ENCODE measurements at places on chromosomes 11 and 22.

- DNase-seq = no peak
These were observed 6.8 kb downstream of the SAC3D1 start for GRCh38 chr11:65047581-65048422.

GRCh38 chr11:57224537-57224936 lies 12.5 kb downstream of the APLNR start:
- no peak for DNase-seq

DNA sequence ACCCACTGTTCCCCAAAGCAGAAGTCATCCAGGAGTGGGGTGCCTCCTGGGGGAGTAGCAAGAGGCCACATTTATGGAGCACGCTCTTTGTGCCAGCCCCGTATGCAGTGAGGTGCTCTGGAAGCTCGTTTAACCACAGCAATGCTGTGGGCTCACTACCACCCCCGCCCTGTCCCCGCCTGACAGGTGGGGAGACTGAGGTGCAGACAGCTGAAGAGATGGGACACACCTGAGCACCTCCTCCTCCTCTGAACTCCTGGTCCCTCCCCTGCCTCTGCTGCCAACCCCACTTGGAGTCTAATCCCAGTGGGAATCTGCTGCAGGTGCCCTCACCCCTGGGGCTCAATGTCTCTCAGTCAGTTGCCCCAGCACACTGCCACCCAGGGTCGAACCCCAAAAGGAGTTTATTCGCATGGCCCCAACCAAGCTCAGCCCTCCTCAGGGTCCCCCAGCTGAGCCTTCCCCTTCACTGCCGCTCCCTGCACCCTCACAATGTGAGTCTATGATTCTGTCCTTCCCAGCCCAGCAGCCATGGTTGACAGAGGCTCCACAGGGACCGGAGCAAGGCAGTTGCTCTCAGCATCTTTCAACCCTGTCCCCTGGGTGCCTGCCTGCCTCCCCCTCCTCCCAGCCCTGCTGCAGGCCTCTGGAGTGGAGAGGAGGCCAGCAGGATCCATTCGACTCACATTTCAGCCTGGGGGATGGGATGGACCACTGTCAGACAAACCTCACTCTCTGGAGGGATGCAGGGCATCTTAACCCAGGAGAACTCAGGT lies 13.3 kb upstream of the BCR start:
- no peak for DNase-seq

DNA sequence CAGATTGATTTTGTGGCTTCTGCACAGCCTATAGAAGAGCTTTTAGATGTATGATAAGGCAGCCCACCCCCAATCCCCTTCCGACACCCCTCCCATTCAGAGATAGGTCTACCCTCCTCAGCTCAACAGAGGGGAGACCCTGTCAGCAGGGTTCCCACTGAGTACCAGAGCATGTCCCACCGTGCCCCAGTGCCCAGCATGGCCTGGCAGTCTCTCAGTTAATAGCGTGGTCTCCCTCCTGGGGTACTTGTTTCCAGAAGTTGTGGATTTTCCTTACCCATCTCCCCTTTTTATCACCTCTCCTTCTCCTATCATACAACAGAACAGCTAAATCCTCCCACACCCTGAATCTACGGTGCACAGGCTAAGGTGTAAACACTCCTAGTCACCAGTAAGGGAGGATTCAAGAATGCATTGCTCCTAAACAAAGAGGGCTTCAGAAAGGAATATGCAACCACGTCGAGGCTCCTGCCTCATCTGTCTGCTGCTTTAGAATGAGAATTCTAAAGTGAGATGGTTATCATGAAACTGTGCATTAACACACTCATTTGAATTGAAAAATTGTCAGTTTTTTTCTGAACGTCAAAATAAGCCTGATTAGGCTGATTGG lies 6.7 kb downstream of the PLAAT2 start:
- DNase-seq = no peak

- no peak for DNase-seq
These were observed 49.3 kb downstream of the IGLL1 start for GRCh38 chr22:23530766-23531282.

DNA sequence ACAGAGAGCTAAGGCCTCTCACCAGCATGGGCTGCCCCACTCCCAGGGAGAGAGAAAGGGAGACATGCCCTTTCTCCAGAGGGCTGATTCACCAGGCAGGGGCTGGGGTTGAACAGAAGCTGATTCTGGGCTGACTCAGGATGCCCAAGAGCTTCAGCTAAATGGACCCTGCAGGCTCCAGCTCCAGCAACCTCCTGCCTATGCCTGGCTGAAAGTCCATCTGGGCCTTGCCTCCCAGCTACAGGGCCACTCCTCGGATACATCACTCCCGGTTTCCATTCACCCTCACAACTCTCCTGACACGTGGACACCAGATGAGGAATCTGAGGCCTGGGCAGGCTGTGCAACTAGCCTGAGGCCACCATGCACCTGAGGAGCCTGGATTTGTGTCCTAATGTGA lies 215.5 kb downstream of the BUD13 start:
- DNase-seq = no peak

DNA sequence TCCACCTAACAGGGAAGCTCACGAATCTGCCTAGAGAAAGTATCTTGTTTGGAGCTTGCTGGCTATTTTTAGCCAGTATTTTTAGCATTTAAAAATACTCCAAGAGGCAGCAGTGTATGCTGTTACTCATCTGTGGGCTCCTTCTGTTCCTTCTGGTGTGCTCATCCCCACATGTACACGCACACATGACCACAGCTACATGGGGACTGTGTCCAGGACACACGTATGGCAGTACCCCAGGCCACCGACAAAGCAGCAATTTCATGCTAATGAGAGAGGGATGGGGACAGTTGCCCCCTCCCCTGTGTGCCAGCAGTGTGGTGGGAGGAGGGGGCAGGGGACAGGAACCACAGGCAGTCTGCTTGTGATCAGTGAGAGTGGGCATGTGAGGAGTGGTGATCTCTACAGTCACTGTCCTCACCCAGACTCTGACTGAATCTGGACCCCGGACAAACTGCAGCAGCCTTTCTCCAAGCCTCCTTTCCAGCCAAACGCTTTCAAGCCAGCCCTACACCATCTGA lies 16.4 kb downstream of the USP2 start:
- DNase-seq = no peak

DNA sequence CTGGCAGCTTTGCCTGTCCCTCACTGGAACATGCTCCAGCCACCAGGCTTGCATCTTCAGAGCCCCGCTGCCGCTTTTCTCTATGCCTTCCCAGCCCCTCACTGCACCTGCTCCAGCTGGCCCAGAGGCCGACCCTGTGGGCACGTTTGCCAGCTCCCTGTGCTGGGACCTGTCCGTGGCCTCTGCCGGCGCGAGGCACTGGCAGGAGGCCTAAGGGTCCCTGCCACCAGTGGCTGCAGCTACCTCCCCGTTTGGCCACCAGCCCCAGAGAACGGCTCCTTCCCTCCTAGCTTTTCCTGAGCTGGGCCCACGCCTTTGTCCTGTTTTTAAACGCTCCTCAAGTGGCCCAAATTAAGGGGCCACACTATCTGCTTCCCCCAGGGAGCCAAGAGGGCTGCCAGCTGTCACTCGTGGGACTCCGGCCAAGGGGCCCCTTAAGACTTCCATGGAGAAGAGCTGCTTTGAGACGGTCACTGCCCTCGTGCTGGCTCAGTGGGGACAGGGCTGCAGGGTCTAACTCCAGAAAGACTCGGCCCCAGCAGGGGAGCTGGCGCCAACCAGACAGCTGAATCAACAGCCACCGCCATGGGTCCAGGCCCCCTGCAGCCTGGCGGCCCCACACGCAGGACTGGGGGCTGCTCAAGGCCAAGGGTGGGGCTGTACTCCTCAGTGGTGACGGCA lies 24.6 kb upstream of the WNT7B start:
- DNase-seq = no peak

DNA sequence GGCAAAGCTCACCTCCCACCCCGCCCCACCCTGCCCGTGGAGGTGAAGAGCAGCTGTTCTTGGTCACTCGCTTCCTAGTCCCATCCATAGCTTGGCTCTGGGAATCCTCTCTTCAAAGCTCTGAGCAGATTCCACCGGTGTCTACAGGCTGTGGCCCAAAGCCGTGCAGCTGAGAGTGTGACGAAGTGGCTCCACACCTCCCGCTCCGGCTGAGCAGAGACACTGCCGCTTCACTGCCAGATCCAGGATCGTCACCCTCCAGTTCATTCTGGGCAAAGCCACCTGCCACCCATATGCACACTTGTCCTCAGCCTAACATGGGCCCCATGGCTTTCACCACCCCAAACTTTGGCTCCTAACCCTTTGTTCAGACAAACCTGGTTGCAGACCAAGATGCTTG lies 532.9 kb upstream of the B3GAT1 start:
- DNase-seq = no peak

DNA sequence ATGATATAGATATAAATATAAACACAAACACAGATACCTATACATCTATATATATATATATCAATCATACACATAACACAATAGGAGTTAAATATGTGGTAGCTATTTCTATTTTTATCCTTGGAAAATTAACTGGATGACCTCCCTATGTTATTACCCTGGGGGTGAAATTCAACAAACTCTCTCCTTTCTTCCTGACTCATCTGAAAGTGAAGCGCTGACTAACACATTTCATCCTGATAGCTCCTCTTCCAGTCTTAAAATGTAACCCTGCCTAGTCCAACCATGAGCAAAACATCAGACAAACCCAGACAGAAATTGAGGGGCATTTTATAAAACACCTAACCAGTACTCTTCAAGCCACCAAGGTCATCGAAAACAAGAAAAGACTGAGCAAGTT lies 220.6 kb upstream of the ISX start:
- no peak for DNase-seq

- DNase-seq = no peak
These were observed 557.1 kb upstream of the CADM1 start for GRCh38 chr11:116061322-116061721.

DNA sequence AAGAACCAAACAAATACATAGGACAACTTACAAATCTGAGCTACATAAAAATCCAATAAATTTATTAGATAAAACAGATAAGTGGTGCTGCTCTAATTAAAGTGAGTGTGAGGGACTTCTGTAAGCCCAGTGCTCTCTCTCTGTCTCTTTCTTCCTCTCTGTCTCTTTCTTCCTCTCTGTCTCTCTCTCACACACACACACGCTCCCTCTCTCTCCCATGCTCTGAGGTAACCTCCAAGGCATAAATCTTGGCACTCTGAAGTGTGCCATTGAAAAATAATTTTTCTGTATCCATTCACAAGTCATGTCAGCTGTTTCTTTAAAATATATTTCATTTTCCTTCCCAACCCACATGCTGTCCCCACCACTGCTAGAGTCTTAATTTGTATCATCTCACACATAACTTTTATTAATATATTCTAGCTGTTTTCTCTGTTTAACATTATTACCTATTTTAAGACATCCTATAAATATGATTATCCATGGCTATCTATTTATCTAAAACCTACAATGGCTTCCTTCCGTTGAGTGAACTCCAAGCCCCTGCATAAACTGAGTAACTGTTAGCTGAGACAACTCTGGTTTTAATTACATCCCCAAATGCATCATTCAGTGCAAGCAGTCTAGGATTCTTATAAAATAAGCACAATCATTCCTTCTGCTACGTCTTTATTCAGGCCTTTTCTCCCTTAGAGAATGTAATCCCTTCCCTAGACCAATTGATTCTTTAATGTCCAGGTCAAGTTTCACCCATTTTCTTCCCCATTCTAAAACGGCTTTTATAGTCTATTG lies 57.4 kb upstream of the SLC5A12 start:
- no peak for DNase-seq

DNA sequence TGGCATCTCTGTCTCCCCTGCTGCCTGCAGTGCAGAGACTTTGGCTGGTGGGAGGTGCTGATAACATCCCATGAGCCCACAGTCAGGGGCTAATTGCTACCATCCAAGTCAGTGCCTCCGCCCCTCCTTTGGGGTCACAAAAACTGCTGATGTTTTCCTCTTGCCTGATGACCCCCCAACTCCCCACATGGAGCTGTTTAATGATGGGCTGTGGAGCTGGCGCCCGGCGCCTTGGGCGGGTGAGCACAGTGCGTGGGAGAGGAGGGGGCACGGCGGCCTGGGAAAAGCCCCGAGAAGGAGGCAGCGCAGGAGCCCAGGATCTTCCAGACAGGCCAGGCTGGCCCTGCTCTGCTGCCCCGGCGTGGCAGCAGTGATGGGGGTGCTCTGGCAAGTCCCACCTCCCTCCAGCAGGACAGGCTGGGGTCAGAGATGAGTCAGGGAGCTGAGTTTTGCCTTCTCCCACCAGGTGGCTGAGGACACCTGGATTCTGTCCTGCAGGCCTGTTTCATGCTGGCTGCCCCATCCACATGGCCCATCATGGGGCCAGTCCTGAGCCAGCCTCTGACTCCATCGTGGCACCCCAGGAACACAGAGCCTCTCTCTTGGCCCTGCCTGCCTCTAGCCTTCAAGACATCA lies 43.8 kb downstream of the NECTIN1 start:
- no peak for DNase-seq

GRCh38 chr11:7449211-7449840 lies 36.0 kb upstream of the OLFML1 start:
- DNase-seq = no peak

DNA sequence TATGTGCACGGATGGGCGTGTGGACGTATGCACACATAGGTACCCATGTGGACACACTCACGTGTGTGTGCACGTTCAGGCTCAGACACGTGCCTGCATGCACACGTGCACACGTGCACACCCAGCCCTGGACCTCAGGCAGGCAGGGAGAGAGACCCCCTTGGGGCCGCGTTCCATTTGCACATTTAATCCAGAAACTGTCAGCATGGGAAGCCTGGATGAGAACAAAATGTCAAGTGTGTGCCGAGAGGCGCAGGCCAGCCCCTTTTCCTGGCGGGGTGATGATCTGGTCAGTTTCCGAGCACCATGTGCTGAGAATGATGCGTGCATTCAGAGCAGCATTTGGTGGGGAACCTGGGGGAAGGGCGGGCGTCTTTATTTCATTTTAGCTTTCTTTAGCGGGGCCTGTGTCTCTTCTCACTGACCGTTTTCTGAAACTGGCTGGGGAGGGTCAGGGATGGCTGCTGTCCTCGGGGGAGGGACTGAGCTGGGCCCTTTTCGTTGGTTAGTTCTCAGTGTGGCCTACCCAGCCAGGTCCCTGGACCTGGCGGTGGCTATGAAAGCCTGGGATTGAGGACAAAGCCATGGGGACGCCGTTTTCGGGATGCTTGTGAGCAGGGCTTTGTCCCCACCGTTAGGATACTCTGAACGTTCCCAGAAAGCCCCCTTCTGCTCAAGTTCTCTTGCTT lies 96.3 kb downstream of the KCNQ1 start:
- DNase-seq = no peak

Measured in hematopoietic multipotent progenitor cell treated with erythropoietin and hydrocortisone succinate and interleukin-3 and kit ligand, for 17 days (in vitro differentiated cells).